ENCODE measurements at places on chromosomes 6 and 20.

DNA sequence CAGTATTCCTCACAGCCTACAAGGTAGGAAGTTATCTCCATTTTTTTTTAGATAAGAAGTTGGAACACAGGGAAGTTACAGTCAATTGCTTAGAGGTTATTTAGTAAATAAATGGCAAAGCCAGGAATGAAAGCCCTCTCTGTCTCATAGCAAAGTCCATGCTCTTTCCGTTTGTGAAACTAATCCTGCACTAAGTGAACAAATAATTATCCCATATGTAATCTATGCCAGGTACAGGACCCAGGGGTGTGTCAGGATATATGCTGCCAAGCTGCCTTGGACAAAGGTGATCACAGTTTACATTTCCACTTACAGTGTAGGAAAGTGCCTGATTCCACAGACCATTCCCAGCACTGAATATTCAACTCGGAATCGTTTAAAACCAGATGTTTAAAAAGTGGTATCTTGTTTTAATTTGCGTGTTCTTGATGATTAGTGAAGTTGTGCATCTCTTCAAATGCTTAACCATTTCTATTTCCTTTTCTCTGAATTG lies 13.6 kb upstream of the GMDS start:
- no peak for DNase-seq

- no peak for DNase-seq
These were observed 150.3 kb downstream of the PTPRK start for GRCh38 chr6:128370072-128370471.

DNA sequence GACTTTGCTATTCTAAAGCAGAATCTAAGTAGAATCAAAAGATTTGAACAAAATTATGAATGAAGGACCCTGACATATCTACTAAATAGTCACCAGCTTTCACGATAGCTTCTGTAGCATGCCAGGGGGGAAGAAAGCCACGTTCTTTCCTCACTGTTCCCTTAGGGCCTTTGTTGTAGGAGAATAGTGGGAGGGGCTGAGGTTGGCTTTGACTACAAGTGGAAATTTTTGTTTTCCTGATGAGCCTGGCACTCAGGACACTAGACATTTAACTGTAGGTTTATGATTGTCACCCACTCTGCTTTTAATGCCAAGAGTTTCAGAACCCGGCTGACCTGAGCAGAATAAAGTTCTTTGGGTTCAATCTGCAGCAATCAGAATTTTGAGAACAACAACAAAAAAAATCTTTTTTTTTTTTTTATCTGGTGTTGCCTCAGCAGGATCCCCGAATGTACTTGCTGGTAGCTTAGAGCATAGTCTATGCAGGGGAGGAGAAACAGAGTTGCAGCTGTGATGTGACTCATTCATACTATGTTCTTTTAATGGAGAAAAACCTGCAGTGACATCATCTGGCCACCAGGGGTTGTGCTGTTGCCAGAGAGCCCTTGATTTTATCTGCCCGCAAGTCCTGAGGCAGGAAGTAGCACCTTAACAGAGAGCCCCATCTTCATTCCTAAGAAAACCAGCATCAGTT lies 38.5 kb downstream of the TPD52L1 start:
- no peak for DNase-seq

GRCh38 chr6:17211101-17211500 lies 70.1 kb upstream of the RBM24 start:
- no peak for DNase-seq

- no peak for DNase-seq
These were observed 136.3 kb upstream of the MLIP start for GRCh38 chr6:53974941-53975340.

DNA sequence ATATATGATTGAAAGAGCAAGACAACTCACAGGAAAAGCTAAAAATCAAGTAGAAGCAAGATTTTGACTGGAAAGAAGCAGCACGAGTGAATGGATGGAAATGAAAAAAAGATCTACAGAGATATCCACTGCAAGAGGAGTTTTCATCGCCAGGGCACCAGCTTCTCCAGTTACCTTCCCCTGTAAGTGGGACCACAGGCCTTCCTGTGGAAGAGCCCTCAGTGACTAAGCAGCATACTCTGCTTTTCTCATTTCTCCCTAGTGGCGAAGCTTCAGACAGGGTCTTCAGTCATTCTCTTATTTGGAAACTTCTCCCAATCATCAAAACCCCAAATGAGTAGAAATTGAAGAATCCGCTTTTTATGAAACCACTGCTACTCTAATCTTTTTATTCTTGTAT lies 40.5 kb downstream of the ADGRB3 start:
- no peak for DNase-seq

GRCh38 chr6:161917645-161918044 lies 643.8 kb upstream of the AGPAT4 start:
- no peak for DNase-seq

DNA sequence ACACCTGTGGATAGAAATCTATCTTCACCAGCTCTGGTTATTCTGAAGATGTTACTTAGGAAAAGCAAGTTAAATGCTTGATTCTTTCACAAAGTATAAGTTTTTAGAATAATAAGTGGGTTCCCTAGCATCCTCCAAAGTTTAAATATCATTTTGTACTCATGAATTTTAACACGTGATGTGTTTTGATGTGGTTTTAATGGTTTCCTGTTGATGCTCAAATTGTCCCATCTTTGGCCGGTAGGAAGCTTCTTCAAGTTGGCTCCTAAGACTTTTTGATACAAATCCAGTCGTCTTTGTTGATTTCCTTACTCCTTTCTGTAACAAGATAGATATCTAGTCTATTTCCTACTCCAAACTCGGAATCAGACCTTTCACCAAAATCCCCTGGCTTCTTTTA lies 94.5 kb upstream of the STXBP5 start:
- no peak for DNase-seq

DNA sequence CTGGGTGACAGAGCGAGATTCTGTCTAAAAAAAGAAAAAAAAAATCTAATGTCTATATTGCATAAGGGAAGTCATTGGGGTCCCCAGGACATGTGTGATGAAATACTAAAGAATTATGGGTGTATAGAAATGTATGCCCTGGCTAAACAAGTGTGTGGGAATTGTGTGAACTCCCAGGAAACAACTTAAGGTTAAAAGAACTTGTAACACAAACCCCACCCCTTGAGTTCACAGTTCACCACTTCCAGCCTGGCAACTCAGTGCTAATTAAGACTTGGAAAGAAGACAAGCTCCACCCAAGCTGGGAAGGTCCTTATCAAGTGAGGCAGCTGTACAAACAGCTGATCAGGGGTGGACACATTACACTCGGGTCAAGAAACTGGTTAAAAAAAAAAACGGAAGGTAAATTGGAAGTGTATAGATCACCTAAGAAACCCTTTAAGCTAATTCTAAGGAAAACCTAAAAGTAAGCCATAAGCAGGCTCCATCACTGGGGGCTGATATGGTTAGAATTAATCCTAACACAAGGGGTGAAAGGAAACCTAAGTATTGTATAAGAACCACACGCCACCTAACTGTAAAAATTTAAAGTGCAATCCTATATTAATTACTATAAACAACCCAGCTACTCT lies 25.2 kb downstream of the HLA-A start:
- no peak for DNase-seq

DNA sequence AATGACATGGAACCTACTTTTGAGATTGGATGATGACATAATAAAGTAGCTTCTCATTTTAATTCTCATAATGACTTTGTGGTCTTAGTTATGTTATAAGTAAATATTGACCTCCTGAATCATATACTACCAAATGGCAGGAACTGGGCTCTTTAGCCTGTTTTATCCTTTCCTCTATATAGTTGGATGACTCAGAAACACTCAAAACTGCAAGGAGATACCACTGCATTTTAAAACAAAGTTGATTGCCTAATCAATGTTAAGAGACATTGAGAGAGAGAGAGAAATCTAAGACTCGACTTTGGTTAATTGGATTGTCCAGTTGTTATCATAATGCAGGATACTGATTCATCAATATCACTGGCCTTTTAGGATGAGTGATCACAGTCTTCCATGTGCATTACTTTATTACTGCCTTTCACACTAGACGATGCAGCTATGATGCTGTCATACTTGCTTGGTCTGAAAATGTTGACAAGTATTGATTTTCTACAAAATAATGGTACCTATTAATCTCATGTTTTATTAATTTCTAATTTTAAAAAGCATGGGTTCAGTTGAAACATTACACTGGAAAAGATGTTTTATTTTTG lies 320.0 kb downstream of the NKAIN2 start:
- DNase-seq, result no peak

DNA sequence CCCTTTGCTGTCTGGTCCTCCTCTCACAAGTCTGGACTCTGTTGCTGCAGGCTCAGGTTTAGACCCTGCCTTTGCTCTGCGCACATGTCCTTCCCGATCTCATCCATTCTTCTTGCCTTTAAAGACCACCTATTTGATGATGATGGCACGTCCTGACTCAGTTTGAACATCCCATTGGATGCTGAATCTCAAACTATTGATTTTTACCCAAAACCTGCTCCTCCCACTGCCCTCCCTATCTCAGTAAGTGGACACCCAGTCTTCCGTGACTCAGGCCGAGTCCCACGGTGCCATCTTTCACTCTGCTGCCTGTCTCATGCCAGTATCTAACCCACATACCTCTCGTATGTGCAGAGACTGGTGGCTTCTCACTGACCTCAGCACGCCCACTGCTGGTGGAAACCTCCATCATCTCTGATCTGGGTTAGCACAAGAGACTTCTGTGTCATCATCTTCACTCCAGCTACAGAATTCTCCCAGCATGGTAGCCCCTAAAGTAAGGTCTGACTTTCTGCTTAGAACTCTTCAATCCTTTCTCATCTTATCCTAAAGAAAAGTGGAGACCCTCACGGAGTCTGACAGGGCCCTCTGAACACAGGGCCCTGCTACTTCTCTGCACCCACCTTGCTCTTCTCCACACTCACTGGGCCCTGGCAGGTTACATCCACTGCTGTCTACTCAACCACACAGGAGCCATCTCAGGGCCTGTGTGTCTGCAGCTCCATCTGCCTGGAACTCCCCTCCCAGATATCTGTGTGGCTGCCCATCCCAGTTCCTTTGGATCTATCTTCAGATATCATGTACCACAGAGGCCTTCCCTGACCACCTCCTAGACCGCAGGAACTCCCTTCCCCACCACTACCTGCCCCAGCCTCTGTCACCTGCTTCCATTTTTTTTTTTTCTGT lies 387.1 kb upstream of the AGPAT4 start:
- no peak for DNase-seq

DNA sequence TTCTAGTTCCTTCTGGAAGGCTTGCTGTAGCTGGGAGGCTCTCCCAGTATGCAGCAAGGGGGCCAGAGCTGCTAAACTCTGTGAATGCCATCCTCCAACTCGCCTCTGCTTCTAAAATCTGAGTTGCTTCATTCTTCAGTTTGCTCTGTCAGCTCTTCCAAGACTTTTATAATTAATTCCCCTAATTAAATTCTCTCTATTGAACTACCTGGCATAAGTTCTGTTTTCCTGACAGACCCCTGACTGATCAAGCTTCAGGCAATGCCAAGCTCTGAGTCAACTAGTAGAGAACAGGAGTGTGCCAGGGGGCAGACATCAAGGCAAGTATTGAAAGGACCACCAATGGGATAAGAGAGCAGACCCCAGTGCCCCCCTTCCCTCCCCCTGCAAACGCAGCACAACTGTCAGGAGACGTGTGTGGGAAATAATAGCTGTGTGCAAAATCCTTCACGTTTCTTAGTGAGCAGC lies 109.3 kb upstream of the TAB2 start:
- DNase-seq, result no peak

DNA sequence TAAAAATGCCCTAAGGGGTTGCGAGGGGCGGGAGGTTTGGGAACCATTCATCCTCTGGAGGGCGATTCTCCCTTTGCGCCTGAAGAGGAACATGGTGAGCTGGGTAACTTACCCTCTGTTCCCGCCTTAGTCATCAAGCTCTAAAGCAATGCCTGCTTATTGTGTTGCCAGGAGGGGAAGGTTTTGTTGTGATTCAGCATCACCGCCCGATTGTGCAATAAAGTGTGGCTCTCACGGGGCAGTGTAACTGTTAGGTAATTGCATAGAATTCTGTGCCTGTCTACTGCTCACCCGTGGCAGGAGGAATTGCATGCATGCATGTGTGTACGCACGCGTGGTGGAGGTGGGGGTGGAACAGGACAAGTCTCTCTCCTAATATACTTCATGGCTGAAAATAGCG lies 95.5 kb upstream of the AGPAT4 start:
- no peak for DNase-seq

DNA sequence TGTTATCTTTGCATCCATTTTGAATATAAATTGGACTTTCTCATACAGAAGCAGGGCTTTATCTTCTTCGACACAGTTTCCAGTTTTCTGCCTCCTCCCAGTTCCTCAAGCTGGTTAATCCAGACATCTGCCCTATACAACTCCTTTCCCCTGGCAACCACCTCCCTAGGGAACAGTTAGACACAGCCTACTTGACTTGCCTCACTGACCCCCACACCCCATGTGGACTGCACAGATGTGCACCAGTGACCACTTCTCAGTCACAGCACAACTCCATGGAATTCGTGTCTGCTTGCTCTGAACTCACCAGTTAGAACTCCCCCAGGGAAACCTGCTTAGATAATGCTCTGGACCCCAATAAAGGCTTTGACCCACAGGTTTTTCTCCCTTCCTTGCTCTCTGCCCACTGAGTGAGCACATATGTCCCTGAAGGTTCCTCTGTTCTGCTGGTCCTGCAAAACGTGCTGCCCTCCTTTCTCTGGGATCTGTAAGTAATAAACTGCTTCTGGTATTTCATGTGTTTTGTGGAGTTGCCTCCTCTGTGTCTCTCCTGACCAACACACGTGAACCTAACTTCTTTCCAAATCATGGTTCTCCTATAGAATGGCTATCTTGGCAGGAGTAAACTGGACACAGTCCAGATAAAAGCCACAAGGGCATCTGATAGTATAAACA lies 351.2 kb downstream of the CD83 start:
- DNase-seq, result no peak

DNA sequence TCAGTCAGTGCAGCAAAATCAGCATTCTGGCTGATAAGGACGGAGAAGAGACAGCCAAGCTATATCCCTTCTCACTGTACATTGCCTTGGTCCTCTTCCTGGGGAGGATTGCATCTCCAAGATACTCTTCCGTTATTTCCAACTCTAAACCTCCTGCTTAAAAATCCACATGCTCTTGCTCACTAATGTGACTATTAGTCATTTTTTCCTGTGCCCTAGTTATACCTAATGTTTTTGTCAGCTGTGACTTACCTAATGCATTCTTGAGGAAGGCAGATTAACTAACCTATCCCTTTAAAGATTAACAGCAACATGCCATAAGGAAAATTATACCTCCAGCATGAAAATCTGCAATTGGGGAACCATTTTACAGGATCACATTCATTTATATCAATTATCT lies 317.6 kb downstream of the BTBD9 start:
- no peak for DNase-seq

DNA sequence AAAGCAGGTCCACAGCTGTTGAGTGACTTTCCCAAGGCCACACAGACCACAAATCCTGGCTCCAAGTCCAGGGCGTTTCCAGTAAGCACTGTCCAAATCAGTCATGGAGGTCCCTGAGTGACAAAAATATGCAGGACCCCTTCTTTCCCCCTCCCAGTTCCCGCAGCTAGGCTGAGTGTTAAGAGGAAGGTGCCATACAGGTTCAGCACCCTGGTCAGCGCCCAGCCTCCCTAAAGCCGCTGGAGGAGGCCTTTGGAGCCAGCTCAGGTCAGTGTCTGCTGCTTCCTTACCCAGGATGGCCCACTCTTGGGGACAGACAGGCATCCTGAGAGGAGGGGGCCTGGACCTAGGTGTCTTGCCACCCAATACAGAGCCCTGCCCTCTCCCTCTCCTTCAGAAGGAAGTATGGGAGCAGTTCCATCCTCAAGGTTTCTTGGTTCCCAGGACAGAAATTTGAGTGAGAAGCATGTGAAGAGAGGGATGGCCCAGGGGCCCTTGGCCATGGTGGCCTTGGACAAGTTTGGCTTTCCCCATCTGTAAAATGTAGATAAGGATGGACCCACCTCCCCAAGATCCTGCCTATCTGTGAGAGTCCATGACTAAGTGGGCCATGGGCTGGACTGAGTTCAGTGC lies 13.2 kb downstream of the TMEM74B start:
- no peak for DNase-seq

Data from Right ventricle myocardium inferior (tissue), 1 donor.